ENCODE measurements at places on chromosomes 6 and 20.

- no peak overlapping the region for H3K4me3 ChIP-seq
- H3K4me1 ChIP-seq: peaks cover 2% of the 10 kb centered on the region
- DNase-seq: no peak
- no peak overlapping the region for H3K27ac ChIP-seq
- no peaks in the 10 kb centered on the region for H3K36me3 ChIP-seq
- H3K27me3 ChIP-seq: no peaks in the 10 kb centered on the region
These were observed 146.7 kb downstream of the GJA10 start for GRCh38 chr6:90040931-90041330.

DNA sequence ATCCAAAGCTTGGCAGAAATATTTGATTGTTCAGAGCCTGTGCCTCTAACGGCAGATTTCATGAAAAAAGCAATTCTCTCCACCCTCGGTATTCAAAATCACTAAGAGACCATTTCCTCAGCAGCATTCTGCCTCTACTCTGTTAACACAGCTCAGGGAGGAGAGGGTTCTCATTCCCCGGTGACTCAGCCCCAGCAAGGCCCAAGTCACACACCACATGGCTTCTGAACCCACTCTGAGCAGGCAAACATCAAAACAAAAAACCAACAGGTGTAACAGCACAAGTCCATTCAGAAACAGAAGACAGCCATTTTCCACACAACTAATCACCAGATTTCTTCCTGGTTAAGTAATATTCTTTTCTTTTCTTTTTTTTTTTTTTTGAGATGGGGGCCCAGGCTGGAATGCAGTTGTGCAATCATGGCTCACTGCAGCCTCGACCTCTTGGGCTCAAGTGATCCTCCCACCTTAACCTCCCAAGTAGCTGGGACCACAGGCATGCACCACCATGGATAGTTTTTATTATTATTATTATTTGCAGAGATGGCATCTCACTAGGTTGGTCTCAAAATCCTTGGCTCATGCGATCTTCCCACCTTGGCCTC, 55.4 kb downstream of the GFOD1 start:
- no peaks in the 10 kb centered on the region for H3K4me1 ChIP-seq
- no peaks in the 10 kb centered on the region for H3K27me3 ChIP-seq
- no peaks in the 10 kb centered on the region for H3K36me3 ChIP-seq
- no peak overlapping the region for H3K27ac ChIP-seq

GRCh38 chr6:108632441-108632840, 71.7 kb downstream of the FOXO3 start:
- no peak overlapping the region for H3K4me3 ChIP-seq
- no peaks in the 10 kb centered on the region for H3K27me3 ChIP-seq
- H3K36me3 ChIP-seq: no peaks in the 10 kb centered on the region
- DNase-seq: no peak
- H3K4me1 ChIP-seq: peaks cover 90% of the 10 kb centered on the region

GRCh38 chr6:11833626-11834592, 55.3 kb upstream of the ADTRP start:
- H3K4me1 ChIP-seq: no peaks in the 10 kb centered on the region
- no peaks in the 10 kb centered on the region for H3K36me3 ChIP-seq
- no peak overlapping the region for H3K27ac ChIP-seq

Measured in sigmoid colon (tissue), 7 donors.